ENCODE measurements at places on chromosomes 16 and 17.

DNA sequence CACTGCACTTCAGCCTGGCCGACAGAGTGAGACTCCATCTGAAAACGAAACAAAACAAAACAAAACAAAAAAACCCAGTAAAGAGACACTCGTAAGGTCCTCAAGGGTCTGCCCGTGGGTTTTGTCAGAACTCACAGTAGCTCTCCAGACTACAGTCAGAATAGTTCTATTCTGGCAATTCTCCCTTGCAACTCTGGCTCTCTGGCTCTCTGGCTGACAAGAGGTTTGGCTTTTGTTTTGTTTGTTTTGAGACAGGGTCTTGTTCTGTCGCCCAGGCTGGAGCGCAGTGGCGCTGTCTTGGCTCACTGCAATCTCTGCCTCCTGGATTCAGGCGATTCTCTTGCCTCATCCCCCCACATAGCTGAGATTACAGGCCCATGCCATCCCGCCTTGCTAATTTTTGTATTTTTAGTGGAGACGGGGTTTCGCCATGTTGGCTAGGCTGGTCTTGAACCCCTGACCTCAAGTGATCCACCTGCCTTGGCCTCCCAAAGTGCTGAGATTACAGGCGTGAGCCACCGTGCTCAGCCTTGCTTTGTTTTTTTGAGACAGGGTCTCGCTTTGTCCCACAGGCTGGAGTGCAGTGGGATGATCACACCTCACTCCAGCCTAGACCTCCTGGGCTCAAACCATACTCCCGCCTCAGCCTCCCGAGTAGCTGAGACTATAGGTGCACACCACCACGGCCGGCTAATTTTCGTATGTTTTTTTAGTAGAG is 20.5 kb upstream of the CHP2 start:
- no peak for DNase-seq

DNA sequence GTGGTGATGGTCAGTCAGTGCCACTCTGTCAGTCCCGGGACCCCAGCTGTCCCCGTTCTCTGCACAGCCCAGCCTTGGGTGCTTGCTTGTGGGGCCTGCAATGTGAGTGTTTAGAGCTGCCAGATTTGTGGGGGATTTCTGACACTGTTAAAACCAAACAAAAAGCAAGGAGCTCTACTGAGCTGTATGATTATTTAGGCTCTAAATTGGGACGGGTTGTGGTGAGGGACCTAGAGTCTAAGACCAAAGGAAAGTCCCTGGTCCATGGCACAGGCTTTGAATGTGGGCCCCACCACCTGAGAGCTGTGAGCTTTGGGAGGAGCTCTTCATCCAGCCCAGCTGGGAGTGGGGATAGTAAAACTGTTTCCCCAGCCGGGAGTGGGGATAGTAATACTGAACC is 63.3 kb downstream of the KSR1 start:
- DNase-seq, result no peak

DNA sequence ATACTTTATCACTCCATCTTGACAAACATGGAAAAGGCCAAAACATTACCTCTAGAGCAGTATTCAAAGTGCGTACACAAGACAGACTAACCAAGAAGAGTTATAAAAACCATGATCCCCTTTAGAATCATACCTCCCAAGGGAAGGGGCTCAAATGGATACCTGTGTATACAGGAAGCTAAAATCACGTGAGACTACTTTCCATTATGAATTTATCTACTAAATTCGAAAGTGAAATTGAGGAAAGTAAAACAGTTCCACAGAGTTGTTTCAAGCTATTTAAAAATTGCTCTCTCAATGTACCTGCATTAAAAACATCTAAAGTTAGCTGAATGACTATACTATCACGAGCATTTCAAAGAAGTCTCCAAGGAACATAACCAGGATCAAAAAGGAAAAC is 32.7 kb downstream of the AP1G1 start:
- DNase-seq, result no peak

- DNase-seq, result no peak
These were observed 169.6 kb downstream of the XYLT1 start for GRCh38 chr16:17301184-17301583.

DNA sequence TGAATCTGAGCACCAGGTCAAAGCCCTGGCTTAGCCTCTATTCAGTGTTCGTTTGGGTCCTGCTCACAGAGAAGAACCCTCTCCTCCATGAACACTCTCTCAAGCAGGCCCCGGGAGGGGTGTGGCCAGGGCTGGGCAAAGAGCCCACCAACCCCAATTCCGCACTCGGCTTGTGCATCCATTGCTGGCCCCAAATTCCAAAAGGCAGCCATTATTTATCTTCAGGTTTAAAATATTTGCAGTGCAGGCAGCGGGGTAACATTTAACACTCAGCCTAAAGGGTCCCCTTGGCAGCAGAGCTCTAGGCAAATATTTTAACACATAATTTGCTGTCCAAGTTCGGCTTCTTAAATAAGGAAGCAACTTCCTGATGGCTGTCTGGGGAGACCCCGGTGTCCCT is 115.7 kb downstream of the ZNF423 start:
- DNase-seq, result no peak

Measured in GM12891 (cell line).